ENCODE measurements at places on chromosomes 5 and 9. TPM values are rescaled to one million over a fixed set of nuclear protein-coding genes. Genes with fewer than 3 reads are reported as not detected.

- DNase-seq, result no peak
Observed at GRCh38 chr9:126001581-126002225, 254.5 kb downstream of the PBX3 start.

DNA sequence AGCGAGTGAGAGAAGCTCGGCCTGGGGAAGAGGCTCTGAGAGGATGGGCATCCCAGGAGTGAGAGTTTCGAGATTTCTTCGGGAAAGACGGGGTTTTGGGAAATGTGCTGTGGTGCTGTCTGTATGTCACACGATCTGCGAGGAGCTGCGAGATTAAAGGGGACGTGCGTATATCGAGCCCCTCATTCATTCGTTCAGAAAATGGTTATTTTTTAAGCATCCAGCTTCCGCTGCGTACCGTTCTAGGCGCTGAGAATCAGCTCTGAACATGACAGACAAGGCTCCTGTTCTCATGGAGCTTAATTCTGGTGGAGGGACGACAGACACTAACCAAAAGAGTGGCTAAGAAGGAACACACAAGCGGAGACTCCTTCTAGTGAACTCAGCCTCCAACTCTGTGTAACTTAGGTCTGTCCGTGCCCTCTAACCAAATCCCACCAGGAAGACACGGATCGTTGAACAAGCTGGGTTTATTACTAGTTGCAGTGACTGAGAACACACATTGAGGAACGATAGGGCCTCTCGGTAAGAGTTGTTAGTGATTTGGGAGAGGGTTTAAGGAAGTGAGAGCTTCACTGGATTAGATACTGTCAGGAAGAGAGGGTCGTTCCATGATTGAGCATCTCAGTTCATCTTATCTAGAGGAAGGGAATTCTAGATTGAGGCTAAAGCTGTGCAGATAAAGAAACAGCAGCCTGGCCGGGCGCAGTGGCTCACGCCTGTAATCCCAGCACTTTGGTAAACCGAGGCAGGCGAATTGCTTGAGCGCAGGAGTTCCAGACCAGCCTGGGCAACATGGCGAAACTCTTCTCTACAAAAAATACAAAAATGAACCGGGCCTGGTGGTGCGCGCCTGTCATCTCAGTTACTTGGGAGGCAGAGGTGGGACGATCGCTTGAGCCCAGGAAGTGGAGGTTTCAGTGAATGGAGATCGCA lies 1.0 kb upstream of the FBXW11 start:
- peak; percentile 22 for DNase-seq

DNA sequence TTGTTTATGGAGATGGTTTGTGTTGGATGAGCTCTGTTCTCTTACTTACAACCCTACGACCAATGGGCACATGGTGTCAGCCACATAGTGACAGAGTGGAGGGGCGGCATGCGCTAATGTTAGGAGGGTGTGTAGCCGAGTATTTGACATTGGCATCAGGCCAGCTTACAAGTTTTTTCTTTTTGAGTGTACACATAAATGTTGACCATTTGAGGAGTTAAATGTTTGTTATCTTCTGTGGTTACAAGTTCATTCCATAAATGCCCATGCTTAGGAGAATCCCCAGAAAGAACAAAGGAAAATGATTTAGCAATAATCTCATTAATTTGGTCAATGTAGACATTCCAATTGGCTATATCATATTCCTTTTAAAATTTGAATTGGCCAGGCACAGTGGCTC lies 180.1 kb upstream of the ELL2 start:
- peak; percentile 74 for DNase-seq

The SEMA4D gene
- total RNA-seq, result 14.5 TPM

- DNase-seq, result no peak
Observed at GRCh38 chr9:113882636-113883164, 6.6 kb downstream of the ZNF618 start.

DNA sequence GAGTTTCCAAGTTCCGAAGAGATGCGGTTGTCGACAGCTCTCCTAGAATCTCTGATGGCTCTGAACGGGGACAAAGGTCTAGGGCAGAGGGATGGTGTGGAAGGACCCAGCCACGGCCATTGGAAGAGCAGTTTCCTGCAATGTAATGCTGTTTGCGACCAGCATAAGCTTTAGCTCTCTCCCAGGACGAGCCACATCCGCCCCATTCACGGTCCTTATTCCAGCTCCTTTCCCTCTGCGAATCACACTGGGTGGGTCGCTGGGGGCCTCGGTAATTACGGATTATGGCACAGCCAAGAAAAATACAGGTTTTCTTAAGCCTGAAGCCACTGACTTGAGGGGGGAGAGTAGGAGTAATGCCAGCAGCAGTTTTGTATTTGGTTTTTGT lies 22.7 kb downstream of the ANXA2R start:
- peak; percentile 52 for DNase-seq

GRCh38 chr5:172758077-172758833 lies 12.7 kb downstream of the DUSP1 start:
- no peak for DNase-seq

The NR4A3 gene
- total RNA-seq, result 1.5 TPM

Measured in cardiac muscle cell (in vitro differentiated cells and primary cell).